ENCODE measurements at places on chromosomes 6 and 20.

GRCh38 chr6:157665180-157665579 is 157.9 kb upstream of the SNX9 start:
- no peak for DNase-seq

DNA sequence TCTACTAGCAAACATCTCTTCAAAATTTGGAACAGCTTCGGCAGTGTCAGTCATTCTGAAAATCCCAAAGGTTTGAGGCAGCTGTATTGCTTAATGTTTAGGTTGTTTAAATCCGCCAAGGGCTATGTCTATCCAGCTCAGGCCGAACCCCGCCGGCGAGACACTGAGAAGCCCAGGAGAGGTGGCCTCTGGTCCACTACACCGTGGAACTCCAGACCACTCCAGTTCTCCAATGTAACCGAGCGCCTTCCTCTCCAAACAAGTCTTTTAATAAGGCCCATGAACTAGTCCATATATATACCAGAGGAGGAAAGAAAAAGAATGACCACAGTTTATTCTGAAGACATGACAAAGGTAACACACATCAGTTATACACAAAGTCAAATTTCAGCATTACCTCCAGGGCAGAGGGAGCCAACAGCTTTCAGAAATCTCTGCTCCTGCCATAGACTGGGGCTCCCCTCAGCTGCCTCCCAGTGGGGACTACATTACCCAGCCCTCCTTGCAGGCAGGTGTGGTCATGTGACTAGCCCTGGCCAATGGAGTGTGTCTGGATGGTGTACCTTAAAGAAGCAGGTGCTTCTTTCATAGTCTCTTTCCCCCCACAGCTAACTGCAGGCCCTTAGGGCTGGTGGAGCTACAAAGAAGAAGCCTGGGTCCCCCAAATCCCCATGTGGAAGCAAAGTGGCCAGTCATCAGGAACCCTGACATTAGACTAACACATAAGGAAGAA is at the start of gene RAMACL:
Gene RAMACL (minus strand): TSS at position 255 of the 733 bp plus-strand sequence. CDS start 201 bp downstream, at position 54.
- peak; percentile 56 for DNase-seq

- peak; percentile 39 for DNase-seq
These were observed 122.8 kb downstream of the INSM1 start for GRCh38 chr20:20490673-20491072.

DNA sequence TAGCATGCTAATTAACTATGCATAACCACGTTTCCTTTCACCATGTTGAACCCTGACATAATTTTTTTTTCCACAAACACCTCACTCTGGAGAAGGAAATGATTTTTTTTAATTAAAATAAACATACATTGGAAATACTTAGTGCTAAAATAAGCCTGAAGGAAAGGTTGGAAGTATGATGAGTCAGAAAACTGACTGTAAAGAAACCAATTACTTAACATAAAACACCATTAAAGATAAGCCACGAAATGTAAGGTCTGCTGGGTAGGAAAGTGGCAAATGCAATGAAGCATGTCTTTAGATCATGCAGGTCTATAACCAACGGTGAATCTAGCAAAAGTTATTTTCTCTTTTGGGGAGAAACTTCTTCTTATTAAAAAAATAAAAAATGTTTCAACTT is 47.5 kb downstream of the OPRM1 start:
- no peak for DNase-seq

DNA sequence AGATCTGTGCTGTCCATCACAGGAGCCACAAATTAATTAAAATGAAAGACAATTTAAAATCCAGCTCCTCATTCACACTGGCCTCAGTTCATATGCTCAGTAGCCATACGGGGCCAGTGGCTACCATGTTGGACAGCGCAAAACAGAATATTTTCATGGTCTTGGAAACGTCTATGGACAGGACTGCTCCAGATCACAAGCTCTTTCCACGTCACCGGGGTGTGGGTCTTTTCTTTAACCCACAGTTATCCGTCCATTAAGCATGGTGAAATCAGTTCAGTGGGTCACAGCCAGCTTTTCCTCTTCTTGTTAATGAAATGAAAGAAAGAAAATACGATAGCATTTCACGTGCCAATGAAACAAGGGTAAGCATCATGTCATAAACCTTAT is 24.1 kb downstream of the GFOD1 start:
- no peak for DNase-seq

DNA sequence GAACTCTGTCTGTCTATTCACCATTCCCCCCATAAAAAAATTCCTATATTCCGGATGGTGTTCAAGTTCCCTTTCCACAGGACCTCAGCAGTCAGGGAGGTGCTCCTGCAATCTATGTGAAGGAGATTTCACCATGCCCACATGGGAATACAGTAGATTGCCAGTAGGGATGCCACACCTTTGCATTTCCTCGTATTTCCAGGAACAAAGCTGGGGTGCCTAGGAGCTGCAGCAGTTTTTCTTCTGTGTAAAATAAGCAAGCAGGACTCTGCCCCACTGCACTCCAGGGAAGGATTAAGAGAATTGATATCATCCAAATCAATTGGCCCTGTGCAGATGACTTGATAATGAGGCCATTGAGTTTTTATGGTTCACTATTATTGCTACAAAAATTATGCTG is 7.4 kb upstream of the KIF16B start:
- no peak for DNase-seq

DNA sequence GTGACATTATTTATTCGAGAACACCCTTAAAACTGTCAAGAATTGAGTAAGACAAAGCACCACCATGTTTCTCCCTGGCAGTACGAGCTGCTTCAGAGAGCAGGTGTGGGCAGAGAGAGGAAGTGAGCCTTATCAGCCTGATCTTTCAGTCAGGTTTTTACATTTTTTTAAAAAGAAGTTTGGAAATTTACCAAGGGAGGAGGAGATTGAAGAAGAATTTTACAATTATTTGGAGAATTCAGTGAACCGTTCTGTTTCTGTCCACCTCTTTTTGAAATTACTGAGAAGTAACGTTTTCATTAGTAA is 75.5 kb downstream of the ZDHHC14 start:
- no peak for DNase-seq

GRCh38 chr20:24781418-24781980 is 167.6 kb upstream of the CST7 start:
- peak; percentile 43 for DNase-seq

DNA sequence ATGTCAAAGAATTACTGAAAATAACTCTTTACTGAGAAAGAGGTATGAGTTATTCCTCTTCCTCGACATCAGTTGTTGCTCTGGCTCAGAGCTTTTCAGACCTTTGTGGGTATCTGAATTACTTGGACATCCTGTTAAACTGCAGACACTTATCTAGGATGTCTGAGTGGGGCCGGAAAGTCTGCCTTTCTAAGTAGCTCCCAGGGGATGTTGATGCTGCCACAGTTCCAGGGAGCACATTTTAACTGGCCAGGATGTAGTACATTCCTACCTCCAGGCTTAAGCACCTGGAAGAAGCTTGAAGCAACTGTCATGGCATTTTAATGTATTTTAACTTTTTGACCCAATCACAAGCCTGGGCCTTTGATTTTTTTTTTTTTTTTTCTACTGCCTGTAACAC is 265.8 kb upstream of the PLCB4 start:
- no peak for DNase-seq

DNA sequence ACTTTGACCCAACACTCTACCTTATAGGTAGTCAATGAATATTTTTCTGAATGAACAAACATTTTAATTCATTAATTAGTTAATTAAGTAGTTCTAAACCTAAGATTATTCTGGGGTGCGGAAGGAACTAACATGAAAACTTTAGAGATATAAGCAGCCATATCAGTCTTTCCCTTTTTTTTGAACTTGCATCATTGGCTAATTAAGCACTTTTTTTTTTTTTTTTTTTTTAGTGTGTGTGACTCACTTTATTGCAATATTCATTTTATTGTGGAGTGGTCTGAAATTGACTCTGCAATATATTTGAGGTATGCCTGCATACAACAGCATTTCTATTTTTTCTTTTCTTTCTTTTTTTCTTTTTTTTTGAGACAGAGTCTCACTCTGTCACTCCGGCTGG is 21.8 kb upstream of the AMD1 start:
- DNase-seq, result no peak

GRCh38 chr6:3791526-3792203 is 40.2 kb upstream of the PXDC1 start:
- DNase-seq, result no peak

DNA sequence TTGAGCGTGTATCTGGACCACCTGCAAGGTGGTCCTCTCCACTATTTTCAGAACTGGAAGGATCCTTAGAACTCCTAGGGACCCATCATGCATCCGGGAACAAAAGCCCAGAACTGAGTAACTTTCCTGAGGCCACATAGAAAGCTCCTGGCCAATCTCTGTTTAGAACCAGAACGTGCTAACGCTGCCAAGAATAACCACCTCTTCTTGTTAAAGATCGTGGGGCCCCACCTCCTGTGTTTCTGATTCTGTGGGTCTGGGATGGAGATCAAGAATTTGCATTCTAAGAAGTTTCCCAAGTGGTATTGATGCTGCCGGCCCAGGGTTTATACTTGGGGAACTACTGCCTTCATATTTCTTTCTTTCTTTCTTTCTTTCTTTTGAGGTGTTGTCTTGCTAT is 13.3 kb downstream of the CD40 start:
- no peak for DNase-seq

DNA sequence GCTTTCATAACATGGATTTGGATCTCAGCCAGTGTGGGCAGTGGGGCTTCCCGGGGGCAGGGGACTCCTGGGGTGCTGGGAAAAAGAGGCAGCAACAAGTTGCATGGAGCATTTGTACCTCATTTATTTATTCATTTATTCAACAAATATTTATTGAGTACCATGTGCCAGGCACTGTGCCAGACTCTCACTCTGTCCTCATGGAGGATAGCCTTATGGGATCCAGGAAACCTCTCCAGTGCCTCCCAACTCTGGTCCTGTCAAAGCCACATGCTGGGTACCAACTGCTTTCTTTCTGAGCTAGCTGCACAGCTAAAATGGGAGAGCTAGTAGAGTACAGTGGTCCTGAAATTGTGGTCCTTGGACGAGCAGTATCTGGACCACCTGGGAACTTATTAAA is 87.8 kb upstream of the EPB41L1 start:
- no peak for DNase-seq

DNA sequence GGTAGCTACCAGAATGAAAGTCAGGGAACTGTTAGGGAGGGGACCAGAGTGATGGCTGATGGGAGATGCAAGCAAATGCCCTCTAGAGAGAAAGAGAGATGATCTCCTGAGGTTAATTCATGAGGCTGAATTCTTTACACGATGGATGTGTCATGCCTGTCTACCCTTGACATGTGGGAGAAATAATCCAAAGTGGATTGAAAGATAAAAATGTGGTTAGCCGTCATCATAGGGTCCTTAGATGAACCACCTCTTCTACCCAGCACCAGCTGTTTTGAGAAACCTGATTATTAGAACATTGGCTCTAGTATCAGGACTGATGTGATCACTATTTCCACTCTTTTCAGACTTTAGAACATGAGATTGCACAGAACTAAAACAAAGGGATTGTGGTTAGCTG is 53.6 kb downstream of the SOBP start:
- no peak for DNase-seq

DNA sequence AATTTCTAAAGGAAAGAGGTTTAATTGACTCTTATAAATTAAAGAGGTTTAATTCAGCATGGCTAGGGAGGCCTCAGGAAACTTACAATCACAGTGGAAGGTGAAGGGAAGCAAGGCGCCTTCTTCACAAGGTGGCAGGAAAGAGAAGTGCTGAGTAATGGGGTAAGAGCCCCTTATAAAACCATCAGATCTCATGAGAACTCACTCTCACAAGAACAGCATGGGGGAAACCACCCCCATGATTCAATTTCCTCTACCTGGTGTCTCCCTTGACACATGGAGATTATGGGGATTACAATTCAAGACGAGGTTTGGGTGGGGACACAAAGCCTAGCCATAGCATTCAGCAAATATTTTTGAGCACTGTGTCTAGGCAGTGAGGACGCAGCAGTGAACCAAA is 3.9 kb upstream of the IPCEF1 start:
- DNase-seq, result no peak

- DNase-seq, result peak; percentile 86
These were observed 16.9 kb upstream of the PTCRA start for GRCh38 chr6:42898891-42899361.

GRCh38 chr6:98833307-98834059 is 891 bp upstream of the POU3F2 start:
- no peak for DNase-seq

- no peak for DNase-seq
These were observed 12.1 kb upstream of the RAMACL start for GRCh38 chr6:166598441-166599138.

DNA sequence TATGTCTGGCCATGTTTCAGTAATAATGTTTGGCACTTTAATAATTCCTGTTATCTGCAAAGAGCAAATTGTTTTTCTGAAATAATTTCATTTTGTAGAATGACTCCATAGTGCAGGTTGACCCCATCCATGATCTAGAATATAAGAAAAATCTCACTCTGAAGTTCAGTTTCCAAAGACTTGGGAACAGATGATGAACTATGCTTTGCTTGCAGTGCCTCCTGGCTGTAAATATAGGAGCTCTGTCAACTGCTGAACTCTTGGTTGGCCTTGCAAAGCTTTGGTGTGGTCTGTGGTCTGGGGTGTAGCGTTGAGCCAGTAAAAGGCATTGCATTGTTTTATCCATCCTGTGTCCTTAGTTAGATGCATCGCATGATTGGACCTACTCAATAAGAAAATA is 104.0 kb downstream of the PLCB4 start:
- DNase-seq, result no peak

DNA sequence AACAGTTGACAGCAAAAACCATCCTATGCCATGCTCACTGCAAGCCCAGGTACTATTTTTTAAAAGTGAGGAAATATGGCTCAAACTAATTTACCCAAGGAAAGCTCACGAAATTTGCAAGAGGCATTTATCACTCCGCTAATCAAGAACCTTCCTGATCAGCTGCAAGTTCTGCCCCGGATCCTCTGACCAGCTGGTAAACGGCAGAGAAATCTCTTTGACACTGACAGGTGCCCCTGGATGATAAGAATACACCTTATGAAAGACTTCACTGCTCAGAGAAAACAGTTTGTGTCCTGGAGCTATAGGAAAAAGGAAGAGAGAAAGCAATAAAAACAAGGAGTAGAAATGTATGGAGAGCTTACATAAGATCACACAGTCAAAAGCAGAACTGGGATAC is 6.4 kb downstream of the CNKSR3 start:
- no peak for DNase-seq

Measured in stimulated activated CD8-positive, alpha-beta memory T cell treated with anti-CD3 and anti-CD28 coated beads, Interleukin-4, amount 100 ng/mL, for 48 hours (primary cell).